Activated CD4-positive, alpha-beta memory T cell treated with anti-CD3 and anti-CD28 coated beads for 36 hours (primary cell): ENCODE measurements at places on chromosomes 11 and 22.

DNA sequence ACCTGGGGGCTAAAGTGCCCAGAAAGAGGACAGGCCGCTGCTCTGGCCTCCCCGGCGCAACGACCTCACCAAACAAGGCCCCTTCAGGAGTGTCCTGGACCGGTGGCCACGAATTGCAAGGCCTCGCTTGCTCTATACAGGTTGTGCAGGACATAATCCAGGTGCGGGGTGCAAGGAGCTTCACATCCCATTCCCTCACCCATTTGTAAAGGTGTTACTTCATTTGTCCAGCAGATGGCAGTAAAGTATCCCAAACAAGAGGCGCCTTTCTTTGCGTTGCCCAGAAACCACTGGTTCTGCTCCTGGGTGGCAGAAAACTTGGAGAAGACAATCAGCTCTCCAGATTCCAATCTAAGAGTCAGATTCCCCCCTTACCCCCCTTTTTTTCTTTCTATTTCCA is 35.9 kb upstream of the PRDM11 start:
- DNase-seq, result peak; percentile 31

- DNase-seq, result no peak
Measured at GRCh38 chr11:114970927-114971645, 292.8 kb downstream of the NXPE2 start.

DNA sequence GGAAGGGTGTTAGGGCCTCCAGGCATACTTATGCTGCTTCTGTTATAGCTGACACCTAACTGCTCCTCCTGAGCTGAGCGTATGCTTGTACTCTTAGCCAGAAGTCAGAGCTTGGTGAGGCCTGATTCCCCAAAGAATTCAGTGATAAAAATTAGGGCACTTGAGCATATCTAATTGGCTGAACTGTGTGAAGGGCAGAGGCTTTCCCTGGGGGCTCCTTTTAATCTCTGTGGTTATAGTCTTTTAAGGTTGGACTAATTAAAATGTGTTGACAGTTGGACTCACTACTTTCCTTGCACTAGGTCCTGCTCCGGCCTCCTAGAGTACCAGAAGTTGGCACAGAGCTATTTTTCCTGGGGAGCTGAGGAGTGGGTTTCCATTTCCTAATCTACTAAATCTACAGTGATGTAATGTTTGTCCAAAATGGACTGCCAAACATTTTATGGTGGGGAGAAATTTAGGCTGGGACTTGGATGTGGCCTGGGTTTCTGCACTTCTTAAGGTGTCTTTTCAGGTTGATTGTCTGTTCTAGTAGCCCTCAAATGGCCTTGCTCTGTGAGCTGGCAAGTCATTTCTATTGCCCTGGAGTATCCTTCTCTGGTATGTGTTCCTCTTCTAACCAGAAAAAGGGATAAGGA is 18.4 kb downstream of the STIM1 start:
- DNase-seq, result no peak

- no peak for DNase-seq
Measured at GRCh38 chr11:124751391-124751740, 689 bp downstream of the VSIG2 start.

- DNase-seq, result no peak
Measured at GRCh38 chr22:50670914-50671538, 1.6 kb upstream of the SHANK3 start.

DNA sequence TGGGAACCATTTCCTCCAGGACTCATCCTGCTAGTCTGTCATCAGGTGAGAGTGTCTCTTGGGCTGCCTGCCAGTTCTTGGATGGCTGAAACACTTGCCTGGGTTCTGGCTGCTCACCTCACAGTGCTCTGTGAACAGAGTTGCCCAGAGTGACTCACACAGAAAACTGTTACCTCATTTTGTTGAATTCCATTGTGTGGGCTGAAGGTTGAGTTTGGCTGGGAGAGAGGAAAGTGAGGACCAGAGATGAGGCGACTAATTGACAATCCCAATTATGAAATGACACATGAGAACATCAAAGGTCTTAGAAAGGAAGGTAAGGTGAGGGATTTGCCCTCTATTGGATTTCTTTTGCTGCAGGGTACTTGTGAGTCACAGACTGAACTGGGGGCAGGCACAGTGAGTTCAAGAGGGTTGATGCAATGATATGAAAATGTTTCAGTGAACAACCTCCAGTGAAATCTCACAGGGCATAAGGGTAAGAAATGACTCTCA is 20.2 kb upstream of the CALCB start:
- peak; percentile 56 for DNase-seq

- DNase-seq, result no peak
Measured at GRCh38 chr11:134932761-134933160, 520.7 kb upstream of the B3GAT1 start.

GRCh38 chr11:77069969-77070582 is 3.3 kb downstream of the CAPN5 start:
- no peak for DNase-seq

GRCh38 chr11:13955971-13956421 is 6.5 kb upstream of the SPON1 start:
- DNase-seq, result peak; percentile 54

GRCh38 chr11:14018441-14018840 is 55.9 kb downstream of the SPON1 start:
- no peak for DNase-seq

DNA sequence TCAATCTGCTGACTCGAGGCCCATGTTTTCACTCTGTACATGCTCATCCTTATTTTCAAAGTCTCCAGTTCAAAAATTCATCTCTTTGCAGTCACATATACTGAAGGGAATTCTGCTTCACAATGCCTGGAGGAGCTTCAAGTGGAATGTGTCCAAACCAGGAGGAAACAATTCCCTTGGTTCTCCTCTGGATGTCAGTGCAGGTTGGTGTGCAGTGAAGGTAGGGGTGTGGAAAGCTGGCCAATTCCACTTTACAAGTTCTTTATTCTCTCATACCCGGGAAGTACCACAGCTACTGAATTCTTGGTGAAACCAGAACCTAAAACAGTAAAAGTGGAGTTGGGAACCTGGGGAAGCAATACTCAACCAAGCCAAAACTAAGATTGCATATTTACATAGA is 57.3 kb downstream of the BDNF start:
- no peak for DNase-seq

- DNase-seq, result no peak
Measured at GRCh38 chr22:49515475-49515874, 312.2 kb downstream of the BRD1 start.

DNA sequence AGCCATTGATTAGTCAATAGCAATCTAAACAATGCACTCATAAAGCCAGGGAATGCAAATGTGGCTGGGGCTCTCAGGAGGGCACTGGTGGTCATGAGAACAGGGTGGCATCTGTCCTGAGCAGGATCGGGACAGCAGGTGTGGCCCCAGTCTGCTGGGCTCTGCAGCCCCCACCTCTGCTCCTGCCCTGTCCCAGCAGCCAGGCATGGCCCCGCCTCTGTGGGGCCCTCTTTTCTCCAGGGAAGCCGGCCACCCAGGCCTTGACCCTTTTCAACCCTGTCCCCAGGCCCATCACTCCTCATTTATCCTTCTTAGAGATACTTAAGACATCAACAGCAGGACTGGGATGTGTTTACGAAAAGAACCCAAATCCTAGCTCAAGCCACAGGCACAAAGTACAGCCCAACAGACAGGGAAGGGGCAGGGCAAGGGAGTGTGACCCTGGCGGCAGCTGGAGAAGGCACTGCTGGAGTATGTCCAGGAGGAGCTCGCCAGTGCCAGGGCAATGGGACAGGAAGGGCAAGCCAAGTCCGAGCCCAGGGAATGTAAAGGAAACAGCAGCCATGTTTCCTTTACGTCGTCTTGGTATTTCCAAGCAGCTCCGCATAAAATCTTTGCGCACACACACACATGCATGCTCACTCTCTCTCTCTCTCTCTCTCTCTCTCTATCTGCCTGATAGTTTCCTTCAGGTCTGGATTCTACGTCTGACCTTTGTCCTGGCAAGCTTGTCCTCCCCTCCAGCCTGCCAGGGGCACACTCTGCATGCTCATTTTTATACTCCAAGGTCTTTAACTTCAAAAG is 59.9 kb downstream of the DGCR2 start:
- DNase-seq, result peak; percentile 3

- no peak for DNase-seq
Measured at GRCh38 chr11:108887436-108888238, 222.8 kb downstream of the DDX10 start.

- no peak for DNase-seq
Measured at GRCh38 chr11:120635136-120635810, 123.7 kb downstream of the GRIK4 start.

DNA sequence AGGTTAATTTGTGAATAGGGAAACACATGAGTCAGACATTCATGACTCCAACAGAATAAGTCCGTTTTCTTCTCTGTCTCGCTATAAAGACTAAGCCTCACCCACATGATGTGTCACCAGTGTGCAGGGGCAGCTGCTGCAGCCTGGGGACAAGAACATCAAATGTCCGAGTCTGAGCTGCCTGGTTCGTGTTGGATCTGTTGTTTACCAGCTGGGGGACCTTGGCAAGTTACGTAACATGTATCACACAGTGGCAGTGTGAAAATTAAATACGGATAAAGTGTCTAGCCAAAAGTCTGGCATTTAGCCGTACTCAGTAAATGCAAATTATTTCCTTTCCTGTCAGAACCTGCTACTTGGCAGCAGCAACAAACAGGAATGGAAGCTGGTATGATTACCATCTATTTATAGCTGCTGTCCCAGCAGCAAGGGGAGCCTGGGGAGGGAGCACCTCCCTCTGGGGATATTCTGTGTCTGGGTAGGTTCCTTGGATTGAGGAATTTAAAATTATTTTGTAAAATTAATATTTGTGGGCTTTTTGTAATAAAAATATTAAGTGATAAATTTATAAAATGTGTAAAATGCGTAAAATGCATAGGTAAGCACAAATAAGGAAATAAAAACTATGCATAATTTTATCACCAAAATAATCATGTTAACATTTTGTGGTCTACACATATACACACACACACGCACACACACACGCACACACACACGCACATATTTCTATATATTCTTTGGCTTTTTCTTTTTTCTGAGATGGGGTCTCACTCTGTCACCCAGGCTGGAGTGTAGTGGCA is 1.3 kb upstream of the CLDN25 start:
- DNase-seq, result no peak

GRCh38 chr11:77403211-77403610 is 70.7 kb downstream of the PAK1 start:
- no peak for DNase-seq

DNA sequence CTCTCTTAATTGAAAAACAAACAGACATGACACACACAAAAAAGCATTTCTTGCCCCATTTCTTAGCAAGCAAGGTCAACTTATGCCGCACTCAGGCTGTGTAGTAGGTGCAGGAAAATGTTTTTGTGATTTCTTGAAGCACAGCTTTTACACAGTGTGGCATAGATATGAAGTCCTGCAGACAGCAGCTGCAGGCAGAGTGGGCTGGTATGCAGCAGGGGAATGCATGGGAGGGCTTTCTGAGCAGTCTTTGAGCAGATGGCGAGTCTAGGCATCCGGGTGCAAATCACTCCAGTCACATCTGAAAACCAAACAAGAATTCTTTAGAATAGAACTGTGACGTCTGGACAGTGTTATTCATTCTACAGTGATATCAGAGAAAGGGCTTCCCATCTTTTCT is 87.5 kb downstream of the BLID start:
- DNase-seq, result no peak

DNA sequence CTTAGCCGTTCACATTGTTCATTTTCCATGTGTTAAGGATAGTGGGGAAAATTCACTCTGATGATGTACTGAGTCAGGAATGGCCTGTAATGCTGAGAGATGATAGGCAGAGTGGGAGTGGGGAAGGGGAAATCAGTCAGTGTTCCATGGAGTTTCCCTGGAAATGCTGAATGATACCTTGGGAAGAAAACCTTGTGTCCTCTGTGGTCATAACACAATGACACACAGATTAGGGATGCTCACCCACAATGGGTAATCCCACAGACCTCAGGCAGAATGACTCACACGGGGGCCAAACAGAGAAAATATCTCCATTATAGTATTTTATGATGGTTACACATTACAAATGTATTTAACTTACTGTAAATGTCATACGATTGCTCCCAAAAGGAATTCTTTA is 118.0 kb downstream of the SNX19 start:
- no peak for DNase-seq

- no peak for DNase-seq
Measured at GRCh38 chr22:49415151-49415951, 412.3 kb downstream of the BRD1 start.

DNA sequence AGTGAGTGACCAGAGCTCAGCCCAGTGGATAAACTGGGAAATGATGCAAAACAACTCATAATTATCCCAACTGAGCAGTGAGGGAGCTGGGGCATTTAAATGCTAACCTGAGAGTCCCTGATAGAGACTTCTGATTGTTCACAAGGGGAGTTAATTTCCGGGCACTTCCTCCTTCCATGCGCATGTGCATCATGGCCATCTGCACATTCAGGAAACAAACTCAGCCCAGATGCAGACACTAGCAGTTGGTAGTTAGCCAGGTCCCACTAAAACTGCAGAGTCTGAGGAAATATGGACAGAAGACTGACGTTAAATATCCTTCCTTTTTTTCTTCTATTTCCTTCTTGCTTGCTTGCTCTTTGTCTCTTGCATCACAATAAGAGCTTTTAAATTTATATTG is 852.1 kb upstream of the LRRC4C start:
- DNase-seq, result no peak

DNA sequence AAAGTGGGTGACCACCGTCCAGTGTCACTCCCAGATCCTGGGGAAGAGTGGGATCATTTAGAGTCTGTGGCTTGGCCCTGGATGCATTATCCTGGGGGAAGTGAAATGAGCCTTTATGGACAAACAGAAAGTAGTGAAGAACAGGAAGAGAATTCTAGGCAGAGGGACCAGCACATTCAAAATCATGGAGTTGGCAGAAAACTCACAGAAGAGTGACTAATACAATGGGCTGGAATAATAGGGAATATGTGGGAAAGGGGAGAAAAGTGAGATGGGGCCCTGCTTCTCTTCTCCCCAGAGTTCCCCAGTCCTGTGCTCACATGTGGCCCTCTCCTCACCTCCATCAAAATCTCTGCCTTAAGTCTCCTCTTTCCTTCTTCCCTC is 84.3 kb downstream of the CCDC81 start:
- no peak for DNase-seq

GRCh38 chr11:58900479-58901420 is 38.5 kb upstream of the GLYATL1 start:
- DNase-seq, result peak; percentile 67

- no peak for DNase-seq
Measured at GRCh38 chr11:16070573-16070972, 285.8 kb downstream of the SOX6 start.

- no peak for DNase-seq
Measured at GRCh38 chr22:23065069-23065451, 5.3 kb upstream of the GNAZ start.

GRCh38 chr11:120523196-120523595 is 11.6 kb downstream of the GRIK4 start:
- no peak for DNase-seq

- no peak for DNase-seq
Measured at GRCh38 chr11:102158164-102158735, 48.0 kb downstream of the YAP1 start.

DNA sequence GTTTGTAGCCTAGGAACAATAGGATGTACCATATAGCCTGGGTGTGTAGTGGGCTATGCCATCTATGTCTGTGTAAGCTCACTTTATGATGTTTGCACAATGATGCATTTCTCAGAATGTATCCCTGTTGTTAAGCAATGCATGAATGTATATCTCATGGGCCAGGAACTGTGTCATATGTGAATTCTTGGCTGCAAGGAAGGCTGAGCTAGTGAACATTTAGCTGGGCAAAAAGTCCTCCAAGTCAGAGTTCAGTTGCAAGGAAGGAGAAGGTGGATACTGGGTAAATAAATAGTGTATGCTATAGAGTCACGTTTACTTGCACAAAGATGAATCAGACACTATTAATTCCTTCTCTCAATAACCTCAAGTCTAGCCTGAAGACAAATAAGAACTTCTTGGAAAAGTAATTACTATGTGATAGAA is 136.1 kb downstream of the EHF start:
- DNase-seq, result no peak

GRCh38 chr22:43848366-43849171 is 13.7 kb downstream of the SULT4A1 start:
- DNase-seq, result no peak
